ENCODE measurements at places on chromosomes 1 and 21.

- DNase-seq = peak; percentile 61
Observed at GRCh38 chr1:108559215-108560186, at the start of gene EEIG2. Gene EEIG2 (plus strand): TSS chr1:108560100. CDS start chr1:108560429, 329 bp downstream.

- DNase-seq = no peak
Observed at GRCh38 chr1:42943166-42943565, 15.5 kb downstream of the SLC2A1 start.

DNA sequence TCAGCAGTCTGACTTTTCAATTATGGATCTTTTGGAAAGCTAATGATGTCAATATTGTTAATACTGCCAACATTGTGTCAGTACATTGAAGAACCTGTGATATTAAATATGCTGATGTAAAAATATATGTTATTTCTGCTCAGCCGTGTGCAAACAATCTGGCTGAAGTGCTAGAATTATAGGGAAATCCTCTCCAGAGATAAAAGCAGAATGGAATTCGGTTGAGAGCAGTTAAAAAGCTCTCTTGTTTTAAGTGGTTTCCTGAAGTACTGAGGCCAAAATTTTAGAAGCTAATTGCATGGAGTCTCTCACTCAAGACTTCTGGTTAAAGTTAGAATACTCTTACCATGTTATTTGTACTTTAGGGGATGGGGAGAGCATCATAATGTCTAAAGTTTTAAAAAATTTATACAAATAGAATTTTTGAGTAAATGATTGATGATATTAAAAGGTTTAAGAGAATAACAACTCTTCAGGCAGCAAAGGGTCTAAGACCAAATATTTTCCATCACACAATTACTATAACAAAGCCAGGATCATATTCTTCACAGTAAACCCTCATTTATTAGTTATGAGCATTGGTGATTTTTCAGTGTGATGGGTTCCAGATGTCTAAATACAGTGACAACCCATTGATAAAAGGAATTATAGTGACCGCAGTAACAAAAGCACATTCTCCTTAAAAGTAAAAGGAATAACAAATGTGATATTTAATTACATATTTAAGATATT lies 834.2 kb upstream of the CXADR start:
- DNase-seq = no peak

DNA sequence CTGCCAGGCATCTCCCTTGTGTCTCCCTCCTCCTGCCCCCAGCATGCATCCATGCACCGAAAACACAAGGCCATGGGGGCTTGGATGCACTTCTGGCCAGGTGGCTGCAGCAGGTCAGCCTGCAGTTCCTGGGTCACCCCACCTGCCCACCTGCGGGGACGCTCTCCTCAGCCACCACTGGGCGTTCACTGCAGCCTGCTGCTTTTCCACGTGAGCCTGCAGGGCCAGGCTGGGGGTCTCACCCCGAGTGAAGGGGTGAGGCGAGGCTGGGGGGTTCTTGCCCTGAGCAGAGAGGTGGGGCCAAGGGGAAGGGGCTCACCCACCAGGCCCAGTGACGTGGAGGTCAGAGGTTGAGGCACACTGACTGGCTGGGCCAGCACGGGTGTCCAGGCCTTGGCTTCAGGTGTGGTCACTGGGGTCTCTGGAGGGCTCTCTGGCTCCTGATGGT lies 64.6 kb downstream of the WNT9A start:
- DNase-seq = no peak

GRCh38 chr1:212255705-212256307 lies 29.4 kb upstream of the PPP2R5A start:
- DNase-seq = no peak

DNA sequence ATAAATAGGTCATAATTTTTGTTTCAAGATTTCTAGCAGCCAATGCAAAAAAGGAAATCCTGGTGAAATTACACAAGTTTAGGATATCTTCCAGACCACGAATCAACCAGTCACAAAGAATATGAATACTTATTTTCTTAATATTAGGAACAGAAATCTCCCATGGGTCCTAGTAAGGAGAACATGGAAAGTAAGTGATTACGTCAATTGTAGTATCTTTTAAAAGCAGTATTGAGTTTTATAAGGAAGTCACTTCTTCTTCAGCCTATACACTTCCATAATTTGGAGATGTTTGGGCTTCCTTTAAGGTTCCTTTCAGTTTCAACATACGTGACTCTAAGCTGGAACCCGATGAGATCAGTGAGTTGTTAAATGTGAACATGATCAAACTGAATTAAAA lies 534.5 kb downstream of the USP25 start:
- DNase-seq = no peak

GRCh38 chr1:178969226-178969987 lies 56.3 kb upstream of the FAM20B start:
- no peak for DNase-seq

- DNase-seq = no peak
Observed at GRCh38 chr1:10424034-10424433, 6.2 kb upstream of the CENPS start.

- no peak for DNase-seq
Observed at GRCh38 chr1:230368363-230368762, 57.8 kb downstream of the PGBD5 start.

GRCh38 chr1:77282866-77283539 lies 1.2 kb downstream of the AK5 start:
- peak; percentile 78 for DNase-seq

- DNase-seq = no peak
Observed at GRCh38 chr1:108034396-108034795, 69.4 kb upstream of the VAV3 start.

GRCh38 chr1:229625071-229625914 lies 629 bp downstream of the TAF5L start:
- DNase-seq = no peak

DNA sequence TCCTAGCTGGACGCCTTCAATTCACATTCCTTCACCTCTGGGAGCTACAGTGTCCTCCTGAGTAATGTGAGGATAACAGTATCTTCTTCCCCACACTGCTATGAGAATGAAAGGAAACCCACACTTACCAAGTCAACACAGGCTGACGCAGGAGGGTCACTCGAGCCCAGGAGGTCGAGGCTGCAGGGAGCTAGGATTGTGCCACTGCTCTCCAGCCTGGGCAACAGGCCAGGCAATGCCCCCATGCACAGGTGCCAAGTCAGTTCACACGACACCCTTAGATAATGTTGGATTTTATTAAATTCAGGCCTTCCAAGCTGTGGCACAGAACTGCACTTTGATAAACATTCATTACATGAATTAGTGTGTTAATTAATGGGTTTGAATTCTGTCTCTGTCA lies 31.9 kb downstream of the MATN1 start:
- DNase-seq = no peak

DNA sequence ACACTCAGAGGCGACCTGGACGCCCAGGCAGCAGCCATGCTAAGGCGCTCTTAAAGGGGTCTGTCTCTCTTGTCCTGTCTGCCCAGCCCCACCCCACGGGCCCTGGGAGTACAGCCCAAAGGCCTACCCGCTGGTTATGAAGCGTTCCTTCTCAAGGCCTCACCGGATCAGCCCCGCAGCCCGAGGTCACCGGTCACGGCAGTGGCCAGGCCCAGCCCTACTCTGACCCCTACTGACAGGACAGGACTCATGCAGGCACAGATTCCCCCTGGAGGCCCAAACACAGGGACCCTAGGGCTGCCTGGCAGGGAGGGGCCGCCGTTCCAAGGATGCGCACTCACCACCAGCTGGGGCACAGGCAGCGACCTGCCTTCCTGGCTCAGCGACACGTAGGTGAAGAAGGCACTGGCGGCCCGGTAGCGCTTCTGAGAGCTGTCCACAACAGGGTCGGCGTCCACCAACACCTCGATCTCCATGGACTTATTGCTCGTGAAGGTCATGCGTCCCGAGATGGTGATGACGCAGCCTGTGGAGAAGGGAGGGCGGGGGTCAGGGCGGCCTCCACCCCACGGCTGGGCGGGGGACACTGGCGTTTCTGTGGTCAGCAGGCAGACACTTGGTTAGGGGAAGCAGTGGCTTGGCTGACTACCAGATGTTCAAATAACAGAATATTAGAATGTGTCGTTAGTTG lies 20.0 kb upstream of the GPR153 start:
- DNase-seq = no peak

DNA sequence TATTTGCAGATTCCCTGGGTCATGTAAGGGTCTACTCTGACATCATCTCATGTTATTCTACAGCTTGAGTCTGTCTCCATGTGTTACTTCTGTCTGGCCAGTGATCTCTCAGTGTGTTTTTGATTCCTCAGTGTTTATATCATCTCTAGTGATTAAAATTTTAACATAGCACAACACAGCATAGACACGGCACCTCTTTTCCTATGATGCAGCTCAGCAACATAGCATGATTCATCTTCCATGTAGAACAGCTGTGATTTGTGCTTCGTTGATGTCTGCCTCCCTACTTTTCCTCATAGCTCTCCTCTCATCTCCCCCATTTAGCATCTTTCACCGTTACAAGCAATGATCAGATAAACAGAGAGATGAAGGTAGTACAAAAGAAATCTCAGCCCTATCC lies 163.9 kb upstream of the DPT start:
- no peak for DNase-seq

GRCh38 chr21:38478782-38479181 lies 19.5 kb downstream of the ERG start:
- DNase-seq = no peak

DNA sequence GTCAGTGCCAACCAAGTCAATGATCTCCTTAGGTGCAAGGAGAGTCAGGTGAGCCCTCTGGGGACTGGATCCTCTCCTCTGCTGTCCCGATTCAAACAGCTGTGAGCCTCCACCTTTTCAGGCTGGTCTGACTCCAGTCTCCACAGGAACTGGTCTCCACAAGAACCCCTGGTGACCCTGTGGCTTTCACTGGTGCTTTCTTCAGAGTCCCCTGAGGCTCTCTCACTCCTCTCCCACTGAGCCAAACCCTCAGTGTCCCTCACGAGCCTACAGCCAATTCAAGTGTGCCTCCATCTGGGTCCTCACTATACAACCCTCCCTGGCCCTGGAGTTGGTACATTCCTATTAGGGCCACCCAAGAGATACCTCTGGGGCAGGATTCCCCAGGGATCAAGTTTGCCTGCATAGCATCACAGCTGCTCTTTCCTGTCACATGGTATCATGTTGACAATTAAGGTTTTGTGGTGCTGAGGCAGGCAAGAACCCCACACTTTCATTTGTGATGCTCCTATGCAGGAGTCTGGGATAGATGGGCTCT lies 5.2 kb upstream of the NGF start:
- DNase-seq = no peak

DNA sequence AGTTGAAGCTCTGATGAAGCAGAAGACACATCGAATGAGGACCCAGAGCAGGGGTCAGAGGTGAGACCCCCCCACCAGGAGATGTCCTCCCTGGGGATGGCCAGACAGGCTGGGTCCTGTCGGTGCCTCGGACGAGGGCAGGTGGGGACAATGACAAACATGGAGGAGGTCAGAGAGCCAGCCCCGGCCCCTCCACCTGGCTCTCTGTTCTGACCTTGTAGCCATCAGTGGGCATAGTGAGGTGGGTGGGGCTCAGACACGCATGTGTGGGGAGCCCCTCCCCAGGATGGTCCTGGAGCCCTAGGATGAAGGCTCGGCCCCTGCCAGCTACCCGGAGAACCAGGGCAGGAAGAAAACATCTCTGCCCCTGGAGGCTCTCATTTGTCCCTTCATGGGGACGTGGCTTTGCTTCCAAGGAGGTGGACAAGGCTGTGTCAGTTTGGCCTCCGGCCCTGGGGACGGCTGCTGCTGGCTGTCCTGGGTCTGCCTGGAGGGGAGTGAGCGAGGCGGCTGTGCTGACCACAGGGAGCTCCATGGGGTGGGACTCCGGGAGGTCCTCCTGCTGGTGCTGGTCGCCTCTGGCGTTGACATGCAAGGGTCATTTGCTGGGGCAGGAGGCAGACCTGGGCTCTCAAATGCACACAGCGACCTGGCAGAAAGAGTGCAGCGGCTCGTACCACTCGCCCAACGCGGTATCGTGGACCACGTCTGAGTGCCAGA lies 2.6 kb downstream of the KRTAP10-6 start:
- DNase-seq = peak; percentile 38

DNA sequence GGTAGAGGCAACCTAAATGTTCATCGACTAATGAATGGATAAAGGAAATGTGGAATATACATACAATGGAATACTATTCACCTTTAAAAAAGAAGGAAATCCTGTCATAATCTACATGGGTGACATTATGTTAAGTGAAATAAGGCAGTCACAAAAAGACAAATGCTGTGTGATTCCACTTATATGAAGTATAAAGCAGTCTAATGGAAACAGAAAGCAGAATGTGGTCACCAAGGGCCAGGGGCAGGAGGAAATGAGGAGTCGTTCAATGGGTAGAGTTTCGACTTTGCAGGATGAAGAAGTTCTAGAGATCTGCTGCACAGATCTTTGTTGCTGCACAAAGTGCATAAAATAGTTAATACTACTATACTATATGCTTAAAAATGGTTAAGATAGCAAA lies 7.8 kb downstream of the DIPK1A start:
- no peak for DNase-seq

DNA sequence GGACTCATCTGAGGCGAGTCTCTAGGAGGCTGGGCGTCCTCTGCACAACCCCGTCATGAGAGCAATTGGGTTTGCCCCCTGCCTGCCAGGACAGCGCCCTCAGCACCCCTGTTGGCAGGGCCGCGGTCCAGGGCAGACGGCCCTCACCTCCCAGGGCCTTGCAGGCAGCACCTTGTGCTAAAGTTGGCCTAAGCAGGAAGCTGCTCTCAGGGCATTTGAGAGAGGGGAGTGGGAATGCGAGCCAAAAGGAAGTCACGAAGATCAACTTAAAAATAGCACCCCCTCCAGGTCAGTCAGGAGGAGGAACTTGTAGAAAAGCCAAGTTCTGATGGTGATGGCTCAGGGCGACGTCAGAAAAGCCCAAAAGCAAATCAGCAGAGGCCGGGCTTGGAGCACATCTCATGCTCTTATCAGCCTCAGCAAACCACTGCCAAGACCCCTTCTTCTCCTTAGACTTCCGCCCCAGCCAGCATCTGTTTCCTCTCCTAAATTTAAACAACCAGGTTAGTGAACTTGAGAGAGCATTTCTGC lies 12.6 kb upstream of the ADORA3 start:
- DNase-seq = peak; percentile 67

DNA sequence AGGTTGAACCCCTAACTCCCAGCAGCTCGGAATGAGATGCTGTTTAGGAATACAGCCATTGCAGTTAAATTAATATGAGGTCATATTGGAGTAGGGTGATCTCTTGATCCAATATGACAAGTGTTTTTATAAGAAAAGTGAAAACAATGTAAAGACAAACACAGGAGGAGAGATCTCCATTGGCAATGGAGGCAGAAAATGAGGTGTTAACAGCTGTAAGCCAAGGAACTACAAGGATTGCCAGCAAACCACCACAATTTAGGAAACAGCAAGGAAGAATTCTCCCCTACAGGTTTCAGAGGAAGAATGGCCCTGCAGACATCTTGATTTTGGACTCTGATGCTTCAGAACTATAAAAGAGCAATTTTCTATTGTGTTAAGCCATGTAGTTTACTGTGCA lies 774.3 kb downstream of the MRPL39 start:
- no peak for DNase-seq

Measured in H1 (cell line).